Panc1 (cell line): ENCODE measurements at places on chromosomes 7 and 10. TPM values are rescaled to one million over a fixed set of nuclear protein-coding genes. Genes with fewer than 3 reads are reported as not detected.

The SEMA3D gene
- 11.5 TPM for total RNA-seq

The MXI1 gene
- 12.1 TPM for total RNA-seq

The TUBAL3 gene
- total RNA-seq: not detected

DNA sequence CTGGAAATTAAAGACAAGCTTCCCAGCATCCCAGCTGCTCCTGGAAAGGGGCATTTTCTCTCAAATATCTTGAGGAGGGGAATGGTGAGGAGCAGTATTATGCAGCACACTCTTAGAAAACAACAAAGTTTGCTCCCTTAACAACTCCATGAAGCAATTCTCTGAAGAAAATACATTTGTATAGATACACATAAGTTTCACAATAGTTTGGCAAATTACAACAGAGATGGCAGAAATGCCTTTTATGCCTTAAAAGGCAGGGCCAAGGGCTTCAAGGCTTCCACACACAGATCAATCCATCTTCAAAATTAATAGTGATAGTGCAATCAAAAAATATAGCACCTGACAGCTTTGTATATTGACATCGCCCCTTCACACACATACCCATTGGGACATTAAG is 12.2 kb downstream of the DGKI start:
- H3K27ac ChIP-seq: no peak overlapping the region
- no peak for DNase-seq
- H3K4me3 ChIP-seq: no peak overlapping the region
- peaks cover 6% of the 10 kb centered on the region; the same call in 1 of the 2 replicates for H3K27me3 ChIP-seq

DNA sequence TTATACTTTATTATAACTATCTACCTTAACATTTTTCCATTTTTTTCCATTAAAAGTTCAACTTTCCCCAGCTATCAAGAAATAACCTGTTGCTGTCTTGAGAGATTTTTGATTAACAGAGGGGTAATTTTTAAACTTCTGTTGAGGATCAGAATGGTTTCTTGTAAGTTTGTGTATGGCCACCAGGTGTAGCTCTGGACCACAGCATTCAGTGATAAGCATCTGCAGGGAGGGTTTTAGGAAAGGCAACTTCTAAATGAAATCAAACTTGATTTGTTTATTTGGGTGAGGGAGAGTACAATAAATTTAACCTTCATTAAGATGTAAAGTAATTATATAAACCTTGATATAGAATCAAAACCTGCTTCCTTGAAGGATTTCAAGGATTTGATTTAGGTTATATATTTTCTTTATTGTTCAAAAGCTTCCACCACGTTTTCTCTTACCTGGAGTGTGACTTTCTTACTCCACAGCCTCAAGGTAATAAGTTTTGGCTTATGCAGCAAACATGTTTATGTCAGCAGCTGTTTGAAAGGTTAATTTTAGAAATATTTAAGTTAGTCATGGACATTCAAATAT is 153.3 kb downstream of the STK31 start:
- no peaks in the 10 kb centered on the region for H3K36me3 ChIP-seq
- H3K4me1 ChIP-seq: no peaks in the 10 kb centered on the region; the same call in 1 of the 2 replicates
- H3K4me3 ChIP-seq: no peak overlapping the region
- H3K27me3 ChIP-seq: no peaks in the 10 kb centered on the region
- H3K27ac ChIP-seq: no peak overlapping the region

- H3K4me3 ChIP-seq: no peak overlapping the region
- peaks cover 51% of the 10 kb centered on the region for H3K4me1 ChIP-seq
- H3K36me3 ChIP-seq: no peaks in the 10 kb centered on the region; the same call in 1 of the 2 replicates
- DNase-seq: no peak
- H3K27me3 ChIP-seq: no peaks in the 10 kb centered on the region
These were observed 8.7 kb downstream of the GNB2 start for GRCh38 chr7:100682228-100682741.

DNA sequence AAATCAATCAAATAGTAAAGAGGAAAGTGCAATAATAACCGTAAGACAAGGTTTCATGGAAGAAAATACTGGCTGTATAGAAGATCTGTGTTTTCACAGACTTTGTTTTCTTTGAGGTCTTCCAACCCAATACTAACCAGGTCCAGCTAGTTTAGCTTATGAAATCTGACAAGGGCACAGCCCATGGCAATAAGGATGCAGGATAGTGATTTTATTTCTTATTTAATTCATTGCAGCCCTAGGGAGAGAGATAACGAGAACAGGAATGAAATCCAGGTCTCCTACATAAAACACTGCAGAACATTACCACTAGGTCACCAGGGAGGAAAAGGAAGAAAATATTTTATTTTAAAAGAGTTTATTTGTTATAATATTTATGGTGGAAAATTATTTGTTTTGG is 145.1 kb downstream of the DNAJC1 start:
- no peaks in the 10 kb centered on the region for H3K4me1 ChIP-seq
- no peak overlapping the region for H3K4me3 ChIP-seq
- no peak overlapping the region for H3K27ac ChIP-seq
- no peaks in the 10 kb centered on the region for H3K27me3 ChIP-seq
- no peak for DNase-seq

DNA sequence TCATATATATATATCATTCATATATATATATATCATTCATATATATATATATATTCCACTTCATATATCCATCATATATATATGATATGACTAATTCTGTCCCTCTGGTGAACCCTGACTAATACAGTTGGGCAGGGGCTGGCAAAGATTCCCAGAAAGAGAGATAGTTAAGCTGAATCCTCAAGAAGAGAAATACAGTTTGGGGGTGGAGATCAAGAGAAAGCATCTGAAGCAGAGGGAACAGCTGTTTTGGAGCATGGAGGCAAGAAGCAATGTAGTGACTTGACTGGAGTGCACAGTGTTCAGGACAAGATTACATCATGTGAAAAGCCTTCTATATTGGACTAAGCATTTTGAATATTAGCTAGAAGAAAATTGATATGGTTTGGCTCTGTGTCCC is 540.7 kb downstream of the MAGI2 start:
- no peak for DNase-seq
- H3K27me3 ChIP-seq: no peaks in the 10 kb centered on the region
- no peaks in the 10 kb centered on the region for H3K36me3 ChIP-seq

The CYCS gene
- total RNA-seq: 245 TPM

- H3K27me3 ChIP-seq: no peaks in the 10 kb centered on the region
- no peak overlapping the region for H3K27ac ChIP-seq
- DNase-seq: no peak
- no peaks in the 10 kb centered on the region for H3K4me1 ChIP-seq
- H3K36me3 ChIP-seq: no peaks in the 10 kb centered on the region
These were observed 50.8 kb downstream of the CH25H start for GRCh38 chr10:89156161-89156835.

DNA sequence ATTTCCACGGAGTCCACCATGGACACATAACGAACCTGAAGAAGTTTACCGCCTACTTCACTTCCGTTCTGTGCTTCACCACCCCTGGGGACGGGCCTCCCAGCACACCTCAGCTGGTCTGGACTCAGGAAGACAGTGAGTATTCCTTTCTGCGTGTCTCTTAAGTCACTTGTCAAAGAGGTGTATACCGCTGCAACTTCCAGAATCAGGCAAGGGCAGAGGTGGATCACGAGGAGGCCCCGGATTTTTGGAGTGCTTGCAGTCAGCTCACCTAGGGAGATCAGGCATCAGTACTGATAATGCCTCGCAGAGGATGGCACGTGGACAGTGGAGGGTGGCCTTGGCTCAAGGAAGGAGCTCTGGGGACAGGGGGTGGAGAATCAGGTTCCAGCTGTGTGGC is 630.4 kb upstream of the FOXK1 start:
- DNase-seq: no peak
- no peaks in the 10 kb centered on the region for H3K27me3 ChIP-seq
- no peak overlapping the region for H3K4me3 ChIP-seq
- H3K27ac ChIP-seq: no peak overlapping the region
- H3K36me3 ChIP-seq: no peaks in the 10 kb centered on the region
- H3K4me1 ChIP-seq: no peaks in the 10 kb centered on the region

GRCh38 chr7:124764847-124765400 is 668 bp downstream of the GPR37 start:
- peaks cover 19% of the 10 kb centered on the region for H3K27me3 ChIP-seq
- H3K4me1 ChIP-seq: no peaks in the 10 kb centered on the region; the same call in 1 of the 2 replicates
- peak overlapping the region; percentile 51 for H3K4me3 ChIP-seq
- no peak overlapping the region for H3K27ac ChIP-seq

The PRSS37 gene
- not detected for total RNA-seq

DNA sequence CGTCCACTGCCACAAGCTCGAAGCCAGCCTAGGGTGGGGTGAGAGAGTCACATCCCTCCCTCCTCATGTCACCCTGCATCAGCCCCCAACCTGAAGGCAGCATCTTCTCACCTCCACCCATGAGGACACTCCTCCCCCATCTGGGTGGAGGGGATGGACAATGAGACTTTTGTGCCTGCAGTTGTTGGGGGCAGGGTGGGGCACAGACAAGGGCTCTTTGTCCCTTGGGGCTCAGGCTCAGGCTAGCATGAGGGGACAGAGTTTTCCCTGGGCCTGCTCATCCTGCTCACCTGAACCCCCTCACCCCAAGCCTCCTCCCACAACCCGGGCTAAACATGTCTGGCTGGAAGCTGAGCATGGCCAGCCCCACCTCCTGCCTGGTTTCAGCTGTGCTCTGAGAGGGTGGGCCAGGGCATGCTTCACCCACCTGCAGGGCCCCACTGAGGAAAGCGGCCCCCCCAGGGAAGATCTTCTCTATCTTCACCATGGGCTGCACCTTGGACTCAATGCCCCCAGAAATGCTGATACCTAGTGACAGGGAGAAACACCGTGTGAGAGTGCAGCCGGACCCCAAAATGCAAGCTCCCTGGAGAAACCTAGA is 9.3 kb downstream of the LZTS2 start:
- H3K4me1 ChIP-seq: peaks cover 23% of the 10 kb centered on the region
- H3K27ac ChIP-seq: no peak overlapping the region
- no peaks in the 10 kb centered on the region for H3K36me3 ChIP-seq
- DNase-seq: no peak

The PIK3AP1 gene
- 2.6 TPM for total RNA-seq

- H3K27ac ChIP-seq: no peak overlapping the region
- H3K4me1 ChIP-seq: no peaks in the 10 kb centered on the region
- H3K36me3 ChIP-seq: no peaks in the 10 kb centered on the region
- no peak for DNase-seq
- no peaks in the 10 kb centered on the region for H3K27me3 ChIP-seq
These were observed 8.9 kb upstream of the CYREN start for GRCh38 chr7:135179321-135179925.

DNA sequence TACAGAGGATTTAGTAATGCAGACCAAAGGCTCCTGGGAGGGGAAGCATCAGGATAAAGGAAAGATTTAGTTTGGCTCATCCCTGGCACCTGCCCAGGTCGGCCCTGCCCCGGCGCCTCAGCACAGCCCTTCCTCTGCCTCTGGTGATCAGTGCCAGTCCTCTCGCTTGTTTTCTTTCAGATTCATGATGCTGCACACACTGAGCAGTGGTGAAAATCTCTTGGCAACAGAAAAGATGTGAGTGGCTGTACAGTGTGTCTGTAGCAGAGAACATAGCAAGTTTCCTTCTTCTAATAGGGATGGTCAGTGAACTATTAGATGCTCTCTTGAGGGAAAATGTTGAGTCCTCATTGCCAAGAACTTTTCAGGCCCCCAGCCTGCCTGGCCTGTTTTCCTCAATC is 994.1 kb downstream of the KCNMA1 start:
- H3K36me3 ChIP-seq: no peaks in the 10 kb centered on the region
- DNase-seq: no peak

GRCh38 chr7:1473864-1474512 is 14.7 kb upstream of the MICALL2 start:
- H3K27ac ChIP-seq: no peak overlapping the region
- no peak for DNase-seq
- 0 out of 2 replicates have a peak, but pooled peaks cover 2% of the 10 kb centered on the region for H3K4me1 ChIP-seq
- H3K36me3 ChIP-seq: no peaks in the 10 kb centered on the region; the same call in none of the 2 replicates
- no peak overlapping the region for H3K4me3 ChIP-seq

GRCh38 chr10:5968037-5968680 is 9.2 kb downstream of the IL15RA start:
- H3K27ac ChIP-seq: no peak overlapping the region
- peaks cover 22% of the 10 kb centered on the region for H3K4me1 ChIP-seq
- no peak for DNase-seq
- H3K36me3 ChIP-seq: no peaks in the 10 kb centered on the region
- H3K4me3 ChIP-seq: no peak overlapping the region

GRCh38 chr10:32950591-32951108 is 7.4 kb downstream of the ITGB1 start:
- H3K27ac ChIP-seq: peak overlapping the region; percentile 100
- DNase-seq: no peak
- H3K36me3 ChIP-seq: no peaks in the 10 kb centered on the region; the same call in 1 of the 2 replicates
- H3K4me1 ChIP-seq: peaks cover 71% of the 10 kb centered on the region
- no peaks in the 10 kb centered on the region for H3K27me3 ChIP-seq
- H3K4me3 ChIP-seq: peak overlapping the region; percentile 21

GRCh38 chr7:42693722-42694121 is 218.1 kb downstream of the C7orf25 start:
- no peaks in the 10 kb centered on the region for H3K36me3 ChIP-seq
- no peaks in the 10 kb centered on the region for H3K4me1 ChIP-seq
- H3K4me3 ChIP-seq: no peak overlapping the region
- no peak for DNase-seq
- H3K27me3 ChIP-seq: no peaks in the 10 kb centered on the region

- no peak overlapping the region for H3K27ac ChIP-seq
- no peaks in the 10 kb centered on the region for H3K36me3 ChIP-seq
- no peaks in the 10 kb centered on the region for H3K27me3 ChIP-seq
- H3K4me1 ChIP-seq: no peaks in the 10 kb centered on the region; the same call in none of the 2 replicates
- DNase-seq: no peak
These were observed 860 bp upstream of the WDR86 start for GRCh38 chr7:151410405-151411390.

- H3K27me3 ChIP-seq: 0 out of 2 replicates have a peak, but pooled peaks cover 6% of the 10 kb centered on the region
- H3K27ac ChIP-seq: no peak overlapping the region
- no peaks in the 10 kb centered on the region for H3K4me1 ChIP-seq
- DNase-seq: no peak
These were observed 91.1 kb downstream of the SORCS3 start for GRCh38 chr10:104732222-104732621.

GRCh38 chr7:148916186-148916585 is 32.1 kb upstream of the EZH2 start:
- H3K4me3 ChIP-seq: no peak overlapping the region
- no peaks in the 10 kb centered on the region for H3K36me3 ChIP-seq
- no peaks in the 10 kb centered on the region for H3K27me3 ChIP-seq
- H3K4me1 ChIP-seq: peaks cover 22% of the 10 kb centered on the region

- H3K36me3 ChIP-seq: no peaks in the 10 kb centered on the region
- no peaks in the 10 kb centered on the region for H3K27me3 ChIP-seq
- H3K4me1 ChIP-seq: no peaks in the 10 kb centered on the region
- H3K4me3 ChIP-seq: no peak overlapping the region
- no peak overlapping the region for H3K27ac ChIP-seq
- no peak for DNase-seq
These were observed 429.3 kb upstream of the TPK1 start for GRCh38 chr7:145265180-145265579.
